Foreskin fibroblast (primary cell): ENCODE measurements at places on chromosomes 3 and 15.

DNA sequence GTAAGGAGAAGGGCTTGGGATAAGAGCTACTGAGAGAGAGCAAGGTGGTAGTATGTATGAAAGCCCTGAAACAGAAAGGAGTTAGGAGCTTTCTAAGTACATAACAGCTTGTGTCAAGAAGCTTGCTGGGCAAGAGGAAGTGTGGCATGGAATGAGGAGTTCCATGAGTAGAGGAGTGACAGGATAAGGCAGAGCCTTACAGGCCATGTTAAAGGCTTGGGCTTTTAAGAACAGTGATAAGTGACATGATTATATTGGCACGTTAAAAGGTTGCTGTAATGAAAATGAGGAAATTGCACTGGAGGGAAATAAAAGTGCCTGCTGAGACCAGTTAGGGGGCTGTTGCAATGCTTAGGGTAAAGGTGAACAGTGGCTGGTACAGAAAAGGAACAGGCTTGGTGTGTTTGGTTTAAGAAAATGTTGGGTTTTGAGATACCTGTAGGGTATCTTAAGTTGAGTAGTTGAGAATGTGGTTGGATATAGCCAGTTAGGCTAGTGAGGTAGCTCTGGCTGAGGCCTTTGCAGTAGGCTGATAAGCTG, 49.0 kb downstream of the MEF2A start:
- DNase-seq, result no peak

GRCh38 chr3:67947808-67948508, 293.5 kb upstream of the SUCLG2 start:
- peak; percentile 35 for DNase-seq

DNA sequence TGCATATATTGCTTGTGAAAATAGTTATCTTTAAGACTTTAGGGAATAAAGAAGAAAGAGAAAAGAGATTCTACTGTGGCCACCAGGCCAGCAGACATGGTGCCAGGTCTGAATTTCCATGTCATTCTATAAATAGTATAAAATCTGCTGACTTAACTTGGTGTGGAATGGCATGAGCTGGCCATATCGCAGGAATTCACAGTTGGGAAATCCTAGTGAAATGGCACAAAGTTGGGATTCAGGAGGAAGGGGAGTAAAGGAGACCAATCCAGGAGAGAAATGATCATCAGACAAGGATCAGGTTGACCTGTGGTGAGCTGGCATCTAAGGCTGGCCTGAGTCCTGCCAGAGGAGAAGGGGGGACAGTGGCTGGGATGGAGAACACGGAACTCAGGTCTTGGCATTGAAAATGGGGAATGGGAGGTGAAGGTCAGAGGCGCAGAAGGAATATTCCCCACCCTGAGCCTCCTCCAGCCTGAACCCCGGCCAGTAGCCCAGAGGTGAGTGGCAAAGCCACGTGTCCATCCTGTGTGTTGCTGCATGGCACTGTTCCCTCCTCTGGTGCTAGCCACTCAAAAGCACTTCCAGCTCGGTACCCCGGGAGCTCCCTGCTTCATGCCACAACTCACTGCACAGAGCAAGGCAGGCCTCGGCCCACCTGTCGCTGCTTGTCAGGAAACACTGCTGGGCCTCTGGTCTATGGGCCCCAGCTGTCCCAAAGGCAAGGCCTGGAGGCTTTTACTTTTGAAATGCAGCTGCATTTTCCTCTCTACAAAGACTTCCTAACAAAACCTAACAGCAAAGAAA, 51.4 kb downstream of the SSUH2 start:
- no peak for DNase-seq

GRCh38 chr15:38868326-38869114, 303.9 kb upstream of the RASGRP1 start:
- peak; percentile 97 for DNase-seq
